Cortex of kidney (tissue), 1 donor: ENCODE measurements at places on chromosomes 4 and X.

DNA sequence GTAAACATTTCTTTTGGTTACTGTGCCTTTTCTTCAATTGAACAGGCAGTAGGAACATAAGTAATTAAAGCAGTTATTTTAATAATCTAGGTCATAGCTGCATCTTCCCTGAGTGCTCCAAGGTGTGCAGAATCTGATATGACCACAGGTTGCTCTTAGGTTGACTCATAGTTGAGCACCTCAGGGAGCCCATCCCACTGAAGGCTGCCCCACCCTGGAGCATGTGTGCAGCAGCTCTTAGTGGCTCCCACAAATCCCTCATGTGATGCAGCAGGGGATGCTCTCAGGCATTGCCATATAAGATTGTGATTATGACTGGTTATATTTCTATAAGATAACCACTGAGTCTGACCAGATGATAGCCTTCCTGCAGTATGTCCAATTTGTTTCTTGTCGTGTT, 72.3 kb downstream of the ZNF518B start:
- DNase-seq: no peak

GRCh38 chrX:52874661-52875060, 6.8 kb upstream of the XAGE3 start:
- no peak for DNase-seq

DNA sequence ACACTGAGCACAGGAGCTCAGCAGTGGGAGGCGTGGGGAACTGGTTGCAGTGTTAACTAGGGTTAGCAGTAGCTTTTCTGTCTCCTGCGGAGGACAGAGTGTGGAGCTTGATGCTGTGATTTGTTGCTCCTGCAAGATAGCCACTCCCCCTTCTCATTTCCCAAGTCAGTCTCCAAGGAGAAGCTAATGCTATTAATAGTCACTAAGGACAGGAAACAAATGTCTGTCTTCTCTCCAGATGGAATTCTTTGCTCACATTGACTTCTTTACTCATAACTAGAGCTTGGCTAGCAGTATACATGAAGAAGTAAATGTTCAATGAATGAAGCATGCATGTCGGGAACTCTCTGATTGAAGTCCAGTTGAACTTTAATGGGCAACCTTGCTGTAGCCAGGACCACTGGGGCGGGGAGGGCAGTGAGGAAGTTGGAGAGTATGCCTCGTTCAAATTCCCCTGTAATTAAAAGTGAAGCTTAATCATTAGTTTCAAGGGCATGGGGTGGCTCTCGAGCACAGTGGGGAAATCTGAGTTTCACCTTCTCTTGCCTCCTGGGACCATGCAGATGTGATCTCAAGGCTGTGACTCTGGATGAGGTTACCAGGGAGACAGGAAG, 156.6 kb upstream of the SCML1 start:
- DNase-seq: no peak

- DNase-seq: no peak
Observed at GRCh38 chr4:12679217-12679616, 804.9 kb downstream of the RAB28 start.

- no peak for DNase-seq
Observed at GRCh38 chr4:148075438-148075837, 343.6 kb downstream of the ARHGAP10 start.

DNA sequence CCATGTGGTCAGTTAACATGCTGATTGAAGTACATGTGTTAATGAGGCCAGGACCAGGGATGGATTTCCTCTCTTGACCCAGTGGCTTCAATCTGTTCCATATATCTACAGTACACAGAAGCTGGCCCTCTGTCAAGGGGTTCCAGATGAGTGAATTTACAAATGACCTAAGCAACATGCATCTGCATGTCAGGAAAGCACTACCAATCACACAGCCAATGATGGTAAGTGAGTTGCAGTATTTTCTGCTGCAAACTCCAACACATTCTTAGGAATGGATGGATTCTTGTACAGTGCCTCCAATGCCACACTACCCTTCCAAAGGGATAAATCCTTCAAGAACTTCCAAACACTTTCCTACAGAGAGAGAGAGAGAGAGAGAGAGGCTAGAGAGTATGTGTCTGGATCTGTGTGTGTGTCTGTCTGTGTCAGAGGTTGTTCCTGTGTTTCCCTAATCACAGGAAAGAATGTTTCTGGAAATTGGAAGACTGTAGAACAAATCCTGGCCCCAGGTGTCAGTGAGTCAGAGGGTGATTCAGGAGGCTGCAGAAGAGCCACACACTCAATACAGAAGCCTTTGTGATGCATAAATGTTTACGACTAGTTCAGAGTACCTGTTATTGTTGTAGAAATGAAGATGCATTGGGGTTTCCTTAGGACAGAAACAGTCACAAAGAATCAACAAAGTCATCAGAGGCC, 107.5 kb downstream of the GUCY2F start:
- no peak for DNase-seq

- DNase-seq: no peak
Observed at GRCh38 chr4:5755161-5755560, 44.2 kb downstream of the EVC start.

DNA sequence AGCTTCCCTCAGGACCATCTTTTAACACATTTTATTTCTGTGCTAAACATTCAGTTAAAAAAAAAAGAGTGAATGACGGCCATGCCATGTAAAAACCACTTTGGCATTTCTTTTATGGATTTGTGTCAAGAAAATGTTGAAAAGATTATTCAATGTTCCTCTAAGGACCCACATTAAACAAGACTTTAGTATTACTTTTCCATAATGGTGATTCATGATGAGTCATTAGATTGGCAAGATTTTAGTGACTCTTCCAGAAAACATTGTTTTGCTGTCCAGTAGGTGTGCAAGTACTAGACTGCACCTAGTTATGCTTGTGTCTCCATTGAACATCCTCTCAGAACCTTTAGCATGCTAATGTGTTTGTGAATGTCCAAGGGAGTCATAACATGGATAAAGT, 748.6 kb downstream of the STPG2 start:
- DNase-seq: no peak

DNA sequence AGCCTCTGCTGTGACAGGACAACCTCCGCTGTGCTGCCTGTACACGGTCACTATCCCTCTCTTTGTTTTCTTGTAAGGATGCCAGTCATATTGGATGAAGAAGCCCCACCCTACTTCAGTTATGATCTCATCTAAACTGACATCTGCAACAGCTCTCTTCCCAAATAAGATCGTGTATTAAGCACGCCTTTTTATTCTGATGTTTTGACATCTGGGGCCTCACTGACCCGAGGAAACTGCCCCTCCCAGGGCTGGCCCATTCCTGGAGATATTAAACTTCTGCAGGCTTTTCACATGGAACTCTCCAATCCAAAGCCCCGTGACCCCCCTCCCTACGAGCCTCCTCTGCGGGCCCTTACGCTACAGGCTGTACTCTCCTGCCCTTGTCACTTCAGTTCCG, 232.0 kb downstream of the ARHGAP10 start:
- DNase-seq: no peak

- no peak for DNase-seq
Observed at GRCh38 chr4:39046249-39046648, 14.0 kb upstream of the TMEM156 start.

DNA sequence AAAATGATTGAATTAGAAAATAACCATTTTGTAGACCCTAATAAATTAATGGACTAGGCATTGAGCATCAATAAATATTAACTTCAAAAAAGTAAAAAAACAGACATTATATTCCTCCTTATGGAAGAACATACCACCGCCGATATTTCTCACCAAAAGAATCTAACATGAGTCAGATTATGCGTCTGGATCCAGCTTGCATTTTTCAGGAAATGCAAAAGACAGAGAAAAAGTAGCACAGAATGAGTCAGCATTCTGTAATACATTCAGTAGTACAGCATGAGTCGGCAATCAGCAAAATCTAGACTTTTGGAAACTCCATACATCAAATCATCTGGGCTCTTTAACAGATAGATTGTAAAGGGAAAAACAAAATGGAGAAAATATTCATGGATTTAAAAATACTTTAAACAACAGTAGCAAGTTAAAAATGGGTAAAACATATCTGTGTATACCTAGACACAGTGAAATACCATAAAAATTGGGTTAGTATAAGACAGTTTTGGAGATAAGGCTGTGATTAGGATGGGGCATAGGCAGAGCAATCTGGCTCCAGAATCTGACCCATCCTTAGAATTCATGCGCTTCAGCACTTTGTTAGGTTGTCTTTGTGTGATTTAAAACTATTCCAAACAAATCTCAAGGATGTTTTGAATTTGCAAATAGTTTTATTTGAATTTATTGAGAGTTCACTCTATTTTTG, 633.0 kb upstream of the FAM241A start:
- no peak for DNase-seq

DNA sequence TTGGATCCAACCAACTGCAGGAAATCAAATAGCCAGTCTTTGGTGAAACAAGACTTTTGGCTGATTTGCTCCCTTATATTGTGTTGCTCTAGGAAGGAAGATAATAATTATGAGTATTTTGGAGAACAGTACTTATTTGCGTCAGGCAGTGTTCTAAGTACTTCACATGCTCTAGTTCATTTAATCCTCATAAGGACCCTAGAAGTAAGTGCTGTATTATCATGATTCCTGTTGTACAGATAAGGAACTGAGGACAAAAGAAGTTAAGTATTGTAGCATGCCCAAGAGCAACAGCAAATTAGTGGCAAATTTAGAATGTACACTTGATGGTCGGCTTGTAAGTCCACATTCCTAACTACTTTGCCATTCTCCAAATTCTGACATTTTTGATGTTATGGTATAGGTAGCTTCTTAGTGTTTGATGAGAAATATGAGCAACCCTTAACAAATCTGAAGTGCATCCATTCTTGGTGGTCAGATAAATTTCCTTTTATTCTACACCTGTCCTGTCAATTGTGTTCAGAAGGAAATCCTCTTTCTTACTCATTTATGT, 72.0 kb downstream of the SPRY1 start:
- no peak for DNase-seq

DNA sequence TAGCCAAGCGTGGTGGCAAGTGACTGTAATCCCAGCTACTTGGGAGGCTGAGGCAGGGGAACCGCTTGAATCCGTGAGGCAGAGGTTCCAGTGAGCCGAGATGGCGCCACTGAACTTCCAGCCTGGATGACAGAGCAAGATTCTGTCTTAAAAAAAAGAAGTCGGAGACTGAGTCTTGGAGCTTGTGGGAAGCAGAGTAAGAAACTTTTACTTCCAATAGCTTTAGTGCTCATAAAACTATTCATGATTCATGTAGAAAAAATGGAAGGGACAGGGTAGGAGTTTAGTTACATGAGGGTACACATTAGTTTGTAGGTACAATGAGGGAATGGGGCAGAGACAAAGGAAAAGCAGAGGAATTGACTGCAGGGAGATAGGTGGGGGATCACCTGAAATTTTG, 19.3 kb downstream of the RAP2C start:
- no peak for DNase-seq

DNA sequence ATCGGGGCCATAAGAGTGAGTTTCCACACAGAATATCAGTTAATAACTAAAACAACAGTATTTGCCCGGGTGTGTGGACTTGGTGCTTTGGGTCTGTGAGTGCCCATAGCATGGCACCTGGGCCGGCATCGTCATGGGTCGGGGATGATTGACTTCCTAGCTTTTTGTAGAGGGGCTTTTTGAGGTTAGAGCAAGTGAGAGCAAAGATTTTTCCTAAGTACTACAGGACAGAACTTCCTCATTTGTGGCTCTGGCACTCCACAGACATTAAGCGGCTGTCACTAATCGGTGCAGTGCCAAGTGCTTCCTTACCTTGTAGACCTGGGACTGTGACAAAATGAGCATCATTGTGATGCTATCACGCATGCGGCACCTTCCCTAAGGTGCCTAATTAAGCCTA, 81.0 kb downstream of the SHROOM2 start:
- no peak for DNase-seq

GRCh38 chr4:139028191-139028661, 12.6 kb downstream of the NOCT start:
- no peak for DNase-seq

DNA sequence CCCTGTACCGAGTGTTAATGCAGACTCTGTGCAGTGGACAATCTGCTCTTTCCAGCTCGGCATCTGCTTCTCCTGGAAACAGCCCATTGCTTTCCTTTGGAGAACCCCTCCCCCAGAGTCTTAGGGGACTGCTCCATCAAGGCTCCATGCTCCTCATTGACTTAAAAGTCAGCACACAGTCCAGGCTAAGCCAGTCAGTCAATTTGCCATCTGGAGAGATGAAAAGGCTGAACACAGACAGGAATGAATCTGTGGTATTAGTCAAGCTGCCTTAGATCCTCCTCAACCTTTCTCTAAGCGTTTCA, 20.3 kb downstream of the ATP8A1 start:
- DNase-seq: no peak

- DNase-seq: no peak
Observed at GRCh38 chr4:40301603-40302002, 33.5 kb upstream of the CHRNA9 start.

DNA sequence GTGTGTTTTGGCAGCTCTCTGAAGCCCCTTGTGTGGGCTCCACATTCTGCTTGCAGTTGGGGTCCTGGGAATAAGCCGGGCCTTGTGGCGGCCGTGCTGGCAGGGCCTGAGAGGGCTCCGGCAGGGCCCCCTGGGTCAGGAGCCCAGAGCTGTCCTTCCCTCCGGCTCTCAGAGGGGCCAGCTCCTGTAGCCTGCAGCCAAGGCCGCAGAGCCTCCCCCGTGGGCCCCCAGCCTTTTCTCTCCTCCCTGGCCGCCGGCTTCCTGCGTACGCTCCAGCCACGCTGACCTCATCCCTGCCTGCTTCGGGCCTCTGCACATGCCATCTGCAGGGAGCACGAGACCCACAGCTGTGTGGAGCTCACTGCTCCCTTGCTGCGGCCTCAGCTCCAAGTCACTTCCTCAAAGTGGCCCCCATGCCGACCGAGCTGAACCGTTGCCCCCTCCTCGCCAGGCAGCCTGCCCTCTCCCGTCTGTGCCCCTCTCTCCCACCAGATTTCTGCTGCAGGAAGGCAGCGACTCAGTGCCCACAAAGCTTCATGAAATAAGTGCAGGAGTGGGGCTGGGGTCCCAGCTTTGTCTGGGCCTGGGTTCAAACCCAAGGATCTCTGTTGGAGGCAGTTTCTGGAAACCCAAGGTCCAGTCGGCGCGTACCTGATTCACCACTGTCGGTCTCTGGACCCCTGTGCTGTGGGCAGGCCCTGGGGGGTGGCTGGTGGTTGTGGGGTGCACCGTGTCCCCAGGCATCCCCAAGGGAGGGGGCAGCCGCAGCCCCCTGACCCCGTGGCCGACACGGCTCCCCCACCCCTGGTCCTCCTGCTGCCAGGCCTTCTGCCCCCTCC, 57.1 kb upstream of the NKX1-1 start:
- DNase-seq: no peak

DNA sequence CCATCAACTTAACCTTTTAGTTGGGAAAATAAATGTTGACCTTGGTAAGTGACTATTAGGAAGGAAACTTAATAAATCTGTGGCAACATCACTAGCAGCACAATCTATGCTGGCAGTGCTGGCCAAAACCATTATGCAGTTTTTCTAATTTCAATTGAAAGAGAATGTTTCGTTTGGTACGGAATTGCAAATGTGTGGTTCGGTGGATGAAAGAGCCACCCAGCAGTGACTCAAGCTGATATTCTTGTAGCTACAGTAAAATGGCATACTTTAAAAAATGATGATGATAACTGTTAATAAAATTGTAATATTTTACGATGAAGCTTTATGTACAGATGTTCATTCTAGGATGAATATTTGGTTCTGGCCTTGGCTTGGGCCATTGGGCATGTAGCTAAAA, 40.7 kb upstream of the AP1S2 start:
- DNase-seq: no peak
